ENCODE measurements at places on chromosomes 7 and 10. TPM values are rescaled to one million over a fixed set of nuclear protein-coding genes. Genes with fewer than 3 reads are reported as not detected.

DNA sequence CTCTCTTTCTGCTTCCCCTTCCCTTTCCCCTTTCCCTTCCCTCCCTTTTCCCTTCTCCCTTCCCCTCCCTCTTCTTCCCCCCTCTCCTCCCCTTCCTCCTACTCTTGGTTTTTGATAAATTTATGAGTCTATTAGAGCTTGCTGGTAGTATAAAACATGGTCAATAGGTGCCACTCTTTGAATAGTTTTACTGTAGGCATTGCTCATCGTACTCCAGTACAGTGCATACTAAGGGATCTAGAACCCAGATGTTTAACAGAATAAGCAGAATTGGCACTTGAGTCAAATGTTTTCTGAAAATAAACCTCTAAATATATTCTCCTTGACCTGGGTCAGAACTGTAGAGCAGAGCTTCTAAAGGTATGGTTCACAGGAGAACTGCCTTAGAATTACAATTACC, 126.7 kb downstream of the SORCS3 start:
- no peak for DNase-seq

DNA sequence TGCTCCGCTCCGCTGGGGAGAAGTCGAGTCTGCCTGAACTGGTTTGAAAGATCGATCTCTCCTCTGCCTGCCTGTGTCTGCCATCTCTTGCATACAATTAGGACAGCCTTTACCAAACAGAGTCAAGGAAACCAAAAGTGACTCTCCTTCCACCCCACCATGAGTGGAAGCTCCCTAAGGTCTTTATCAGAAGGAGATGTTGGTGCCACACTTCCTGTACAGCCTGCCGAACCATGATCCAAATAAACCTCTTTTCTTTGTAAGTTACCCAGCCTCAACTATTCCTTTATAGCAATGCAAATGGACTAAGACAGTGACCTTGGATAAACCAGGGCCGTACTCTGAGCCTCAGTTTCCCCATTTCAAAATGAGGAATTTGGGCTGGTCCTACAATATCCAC, 106.3 kb upstream of the GDF10 start:
- DNase-seq = no peak

DNA sequence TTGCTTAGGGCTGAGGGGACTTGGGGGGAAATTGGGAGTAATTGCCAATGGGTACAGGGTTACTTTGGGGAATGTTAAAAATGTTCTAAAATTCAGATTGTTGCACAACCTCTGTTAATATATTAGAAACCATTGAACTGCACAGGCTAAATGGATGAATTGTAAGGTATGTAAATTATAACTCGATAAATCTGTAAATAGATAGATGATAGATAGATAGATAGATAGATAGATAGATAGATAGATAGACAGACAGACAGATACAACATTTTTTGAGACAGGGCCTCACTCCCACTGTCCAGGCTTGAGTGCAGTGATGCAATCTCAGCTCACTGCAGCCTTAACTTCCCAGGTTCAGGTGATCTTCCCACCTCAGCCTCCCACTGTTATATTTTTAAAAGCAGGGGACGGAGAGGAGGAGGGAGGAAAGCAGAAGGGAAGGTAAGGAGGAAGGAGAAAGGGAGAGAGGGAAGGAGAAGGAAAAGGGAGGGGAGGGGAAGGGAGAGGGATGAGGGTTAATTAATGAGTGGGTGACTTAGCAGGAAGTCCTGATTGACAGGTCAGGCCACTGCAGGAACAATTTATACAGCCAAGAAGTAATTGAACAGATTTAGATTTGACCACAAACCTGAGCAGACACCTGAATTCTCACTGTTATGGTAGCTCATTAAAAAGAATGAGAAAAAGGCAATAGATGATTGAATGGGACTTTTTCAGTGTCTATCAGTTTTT, 38.7 kb downstream of the AOC1 start:
- no peak for DNase-seq

DNA sequence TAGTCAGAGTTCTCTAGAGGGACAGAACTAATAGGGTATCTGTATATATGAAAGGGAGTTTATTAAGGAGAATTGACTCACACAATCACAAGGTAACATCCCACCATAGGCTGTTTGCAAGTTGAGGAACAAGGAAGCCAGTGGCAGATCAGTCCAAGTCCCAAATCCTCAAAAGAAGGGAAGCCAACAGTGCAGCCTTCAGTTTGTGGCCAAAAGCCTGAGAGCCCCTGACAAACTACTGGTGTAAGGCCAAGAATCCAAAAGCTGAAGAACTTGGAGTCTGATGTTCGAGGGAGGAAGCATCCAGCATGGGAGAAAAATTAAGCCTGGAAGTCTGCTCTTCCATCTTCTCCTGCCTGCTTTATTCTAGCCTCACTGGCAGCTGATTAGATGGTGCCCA, 1107.2 kb upstream of the CELF2 start:
- no peak for DNase-seq

Gene C10orf90
- not detected for total RNA-seq

Gene WDR11
- total RNA-seq = 32.2 TPM

DNA sequence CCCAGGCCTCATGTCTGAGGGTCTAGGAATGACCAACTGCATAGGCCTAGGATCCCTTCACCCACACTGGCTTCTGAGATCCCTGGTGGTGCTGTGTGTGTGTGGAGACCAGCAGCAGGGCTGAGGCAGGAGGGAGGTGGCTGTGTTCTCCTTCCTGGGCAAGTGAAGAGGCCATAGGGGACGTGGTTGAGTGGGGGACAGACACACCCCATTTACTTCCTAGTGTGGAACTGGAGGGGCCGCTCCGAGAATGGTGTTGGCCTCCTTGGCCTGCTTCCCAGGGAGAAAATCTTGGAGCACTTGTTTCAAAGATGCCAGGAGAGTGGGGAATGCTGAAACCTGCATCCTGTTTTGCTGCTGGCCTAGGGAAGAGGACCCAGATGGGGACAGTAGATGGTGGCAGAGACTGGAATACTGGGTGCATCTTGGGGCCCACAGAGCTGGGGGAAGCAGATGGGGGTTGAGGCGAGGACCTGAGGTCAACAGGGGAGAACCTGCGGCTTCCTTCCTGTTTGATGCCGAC, 19.1 kb downstream of the UBTD1 start:
- no peak for DNase-seq

GRCh38 chr10:91409069-91409868, 875 bp upstream of the HECTD2 start:
- DNase-seq = peak; percentile 31

Gene SMKR1
- total RNA-seq = 0.49 TPM

DNA sequence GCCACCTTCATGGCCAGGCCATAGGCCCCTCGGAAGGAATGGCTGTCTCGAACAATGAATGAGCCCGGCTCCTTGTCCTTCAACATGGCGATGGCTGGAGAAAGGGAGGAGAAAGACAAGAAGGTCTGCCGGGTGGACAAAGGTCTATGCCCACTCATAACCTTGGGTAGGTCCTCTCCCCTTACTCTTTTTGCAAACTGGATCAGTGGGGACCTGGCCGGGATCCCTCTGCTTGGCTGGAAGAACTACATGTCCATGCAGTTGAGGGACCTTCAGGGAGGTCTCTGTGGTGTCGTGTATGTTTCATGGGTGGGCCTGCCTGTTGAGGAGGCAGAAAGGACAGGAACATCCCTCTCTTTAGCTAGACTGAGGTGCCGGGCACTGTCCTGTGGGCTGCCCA, 284.8 kb downstream of the TNS3 start:
- DNase-seq = no peak

Gene DOCK1
- 34.2 TPM for total RNA-seq

- DNase-seq = peak; percentile 58
Measured at GRCh38 chr7:124784879-124785818, 19.6 kb upstream of the GPR37 start.

Gene SLC26A5
- total RNA-seq = not detected

Gene CAMK2B
- total RNA-seq = not detected

DNA sequence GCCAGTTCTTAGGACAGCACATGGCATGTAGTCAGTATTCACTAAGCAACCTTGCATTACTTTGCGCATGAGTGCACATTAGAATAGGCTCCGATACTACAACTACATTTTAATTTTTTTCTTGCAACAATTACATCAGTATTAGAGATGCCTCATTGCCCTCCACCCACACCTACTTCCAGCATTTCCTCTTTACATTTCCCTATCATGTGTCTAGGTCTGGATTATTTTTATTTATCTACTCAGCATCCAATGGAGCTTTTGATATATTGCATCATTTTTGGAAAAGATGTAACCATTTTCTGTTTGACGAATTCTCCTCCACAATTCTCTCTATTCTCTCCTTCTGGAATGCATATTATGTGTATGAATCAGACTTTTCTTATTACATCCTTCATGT, 258.2 kb upstream of the GLI3 start:
- no peak for DNase-seq

DNA sequence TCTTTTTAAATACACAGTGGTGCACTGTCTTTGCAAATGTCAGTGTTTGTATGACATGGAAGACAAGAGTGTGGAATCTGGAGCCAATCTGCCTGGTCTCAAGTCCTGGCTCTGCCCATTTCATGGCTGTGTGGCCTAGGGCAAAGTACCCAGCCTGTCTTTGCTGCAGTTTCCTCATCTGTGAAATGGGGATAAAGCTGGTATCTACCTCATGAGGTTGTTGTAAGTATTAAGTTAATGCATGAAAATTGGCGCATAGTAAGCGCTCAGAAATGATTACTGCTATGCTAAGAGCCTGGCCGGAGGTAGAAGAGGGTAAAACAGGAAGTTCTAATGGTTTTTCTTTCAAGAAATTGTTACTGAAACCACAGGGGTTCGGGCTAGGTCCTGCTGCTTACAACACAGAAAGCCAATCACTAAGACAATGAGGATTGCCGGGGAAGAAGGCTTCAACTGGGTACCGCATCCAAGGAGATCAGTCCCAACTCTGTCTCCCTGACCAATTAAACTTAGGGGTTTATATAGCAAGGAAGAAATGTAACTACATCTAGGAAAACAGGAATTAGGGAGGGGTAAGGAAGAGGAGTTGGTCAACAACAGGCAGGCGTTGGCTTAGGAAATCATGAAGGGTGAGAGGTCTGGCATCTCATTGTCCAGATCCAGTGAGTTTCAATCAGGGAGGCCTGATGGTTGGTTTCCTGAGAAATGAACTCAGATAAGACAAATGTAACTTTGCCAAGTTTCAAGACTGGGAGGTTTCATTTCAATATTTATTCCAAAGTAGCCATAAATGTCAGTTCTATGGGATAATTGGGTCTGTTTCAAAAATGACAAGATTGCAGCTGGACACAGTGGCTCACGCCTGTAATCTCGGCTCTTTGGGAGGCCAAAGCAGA, 57.0 kb downstream of the CHST3 start:
- DNase-seq = no peak

DNA sequence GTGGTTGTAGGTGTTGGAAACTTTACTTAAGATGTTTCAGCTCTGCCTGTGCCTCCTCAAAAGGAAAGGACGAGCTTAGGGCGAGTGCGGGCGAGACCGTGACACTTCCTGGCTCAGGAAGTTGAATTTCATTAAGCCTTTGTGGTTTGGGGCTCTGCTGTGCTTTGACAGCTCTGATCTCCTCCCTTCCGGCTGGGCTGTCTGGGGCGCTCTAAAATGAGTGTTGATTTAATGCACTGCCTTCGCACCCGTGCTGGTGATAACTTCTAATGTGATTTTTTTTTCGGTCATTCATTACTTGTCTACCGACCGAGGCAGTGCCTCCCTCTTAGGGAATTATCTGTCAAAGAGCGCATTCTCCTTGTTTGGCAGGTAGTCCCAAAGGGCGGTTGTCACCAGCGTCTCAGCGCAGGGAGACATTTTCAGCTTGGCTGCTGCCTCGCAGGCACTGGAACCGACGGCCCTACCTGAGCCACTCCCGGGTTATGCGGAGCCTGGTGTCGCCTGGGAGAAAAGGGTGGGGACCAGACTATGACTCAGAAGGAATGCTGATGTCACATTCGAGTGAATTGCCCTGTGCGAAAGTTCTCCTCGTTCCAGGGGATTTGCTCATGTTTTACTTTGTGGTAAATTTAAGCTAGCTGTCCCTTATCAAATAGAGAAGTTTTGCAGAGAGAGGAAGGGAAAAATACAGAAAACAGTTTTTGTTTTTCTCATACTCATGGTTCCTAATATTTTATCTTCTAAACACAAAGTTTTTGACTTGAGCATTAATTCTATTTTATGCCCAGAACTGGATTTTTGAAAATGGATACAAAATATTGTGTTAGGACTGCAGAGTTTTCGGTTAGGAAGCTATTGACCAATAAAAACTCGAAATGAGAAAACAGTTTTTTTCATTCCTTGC, 920 bp downstream of the TES start:
- DNase-seq = peak; percentile 90

Gene SUV39H2
- total RNA-seq = 32.0 TPM

DNA sequence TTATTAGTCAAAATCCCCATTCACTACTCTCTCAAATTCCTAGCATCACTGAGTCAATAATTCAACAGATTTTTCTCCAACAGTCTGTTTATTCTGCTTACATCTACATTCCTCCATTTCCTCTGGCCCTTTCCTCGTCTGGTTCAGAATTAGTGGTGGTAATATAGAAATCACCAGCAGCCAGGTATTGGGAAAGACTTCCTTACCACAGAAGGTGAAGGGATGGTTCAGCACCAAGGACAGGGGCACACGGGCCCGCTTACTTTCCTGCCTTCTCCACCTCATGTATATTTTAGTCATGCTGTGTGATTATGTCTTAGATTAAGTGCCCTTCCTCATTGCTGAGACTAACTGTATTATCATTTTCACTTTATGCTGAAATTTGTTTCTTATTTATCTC, 70.4 kb upstream of the APBB1IP start:
- DNase-seq = peak; percentile 79

GRCh38 chr10:114386452-114386851, 17.9 kb downstream of the AFAP1L2 start:
- DNase-seq = no peak

Gene LIPN
- total RNA-seq = not detected

Gene FAM13C
- not detected for total RNA-seq

Gene ZCWPW1
- 4.1 TPM for total RNA-seq

- no peak for DNase-seq
Measured at GRCh38 chr10:110980807-110981206, 61.4 kb downstream of the SHOC2 start.

- no peak for DNase-seq
Measured at GRCh38 chr7:93920496-93921182, 896 bp upstream of the GNG11 start.

Gene WNT2
- total RNA-seq = not detected

GRCh38 chr7:97798046-97799019, 66.4 kb downstream of the TAC1 start:
- DNase-seq = no peak

GRCh38 chr7:37100735-37101331, 347.8 kb downstream of the ELMO1 start:
- DNase-seq = no peak

DNA sequence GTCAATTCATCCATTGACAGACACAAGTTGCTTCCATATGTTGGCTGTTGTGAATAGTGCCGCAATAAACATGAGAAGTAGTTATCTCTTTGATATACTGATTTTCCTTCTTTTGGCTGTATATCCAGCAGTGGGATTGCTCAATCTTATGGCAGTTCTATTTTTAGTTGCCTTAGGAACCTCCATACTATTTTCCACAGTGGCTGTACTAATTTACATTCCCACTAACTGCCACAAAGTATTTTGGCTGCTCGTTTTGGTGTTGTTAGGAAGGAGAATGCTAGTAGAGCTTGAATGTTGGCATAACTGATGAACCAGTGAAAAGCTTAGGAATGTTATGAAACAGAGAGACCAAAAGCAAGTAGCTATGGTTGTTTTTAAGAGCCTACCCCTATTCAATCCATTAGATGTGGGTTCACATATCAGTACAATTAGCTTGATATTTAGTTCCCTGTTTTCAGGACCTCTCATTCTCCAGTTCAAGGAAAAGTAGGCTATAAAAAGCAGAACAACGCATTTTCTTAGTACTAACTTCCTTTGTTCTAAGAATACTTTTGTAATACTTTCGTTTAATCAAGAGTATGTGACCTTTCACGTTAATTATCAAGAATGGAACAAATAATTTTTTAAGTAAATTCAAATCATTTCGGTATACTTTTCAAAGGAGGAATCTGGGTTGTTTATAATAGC, 100.3 kb downstream of the FAS start:
- DNase-seq = no peak

Measured in Calu3 (cell line).